Esophagus muscularis mucosa (tissue), 4 donors: ENCODE measurements at places on chromosomes 3 and 15. TPM values are rescaled to one million over a fixed set of nuclear protein-coding genes. Genes with fewer than 3 reads are reported as not detected.

- DNase-seq = no peak
Observed at GRCh38 chr3:74501007-74501406, 113.5 kb downstream of the CNTN3 start.

DNA sequence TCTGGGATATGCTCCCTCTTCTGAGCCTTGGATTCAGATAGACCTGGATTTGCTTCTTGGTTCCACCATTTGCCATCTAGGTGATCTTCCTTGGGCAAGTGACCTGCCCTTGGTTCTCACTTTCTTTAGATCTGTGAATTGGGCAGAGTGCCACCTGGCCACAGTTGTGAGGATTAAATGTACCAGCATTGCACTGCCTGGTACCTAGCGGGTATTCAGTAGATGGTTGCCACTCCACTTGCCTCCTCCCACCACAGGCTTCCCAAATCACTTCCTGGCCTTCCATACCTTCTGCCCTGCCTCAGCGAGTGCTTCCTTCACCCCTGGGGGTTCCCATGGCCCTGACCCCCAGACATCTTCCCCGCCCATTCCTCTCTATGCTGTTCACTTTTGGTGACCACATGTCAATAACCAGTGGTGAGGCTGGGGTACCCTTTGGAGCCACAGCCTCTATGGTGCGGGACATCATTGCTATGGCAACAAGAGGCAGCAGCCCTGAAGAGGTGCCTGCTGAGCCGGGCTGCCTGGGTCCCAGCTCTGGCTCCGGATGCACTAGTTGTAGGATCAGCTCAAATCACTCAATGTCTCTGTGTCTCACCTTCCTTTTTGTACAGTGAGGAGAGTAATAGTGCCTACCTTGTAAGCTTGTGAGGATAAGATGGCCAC is 40.5 kb downstream of the CMTM7 start:
- DNase-seq = peak; percentile 86

DNA sequence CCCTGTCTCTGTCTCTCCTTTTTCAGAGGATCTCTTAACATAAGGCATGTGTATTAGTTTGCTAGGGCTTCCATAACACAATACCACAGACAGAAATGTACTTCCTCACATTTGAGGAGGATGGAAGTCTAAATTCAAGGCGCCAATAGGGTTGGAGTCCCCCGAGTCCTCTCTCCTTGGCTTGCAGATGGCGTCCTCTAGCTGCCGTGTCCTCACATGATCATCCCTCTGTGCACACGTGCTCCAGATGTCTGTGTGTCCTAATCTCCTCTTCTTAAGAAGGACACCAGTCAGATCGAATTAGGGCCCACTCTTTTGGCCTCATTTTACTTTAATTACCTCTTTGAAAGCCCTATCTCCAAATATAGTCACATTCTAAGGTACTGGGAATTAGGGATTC is 23.0 kb upstream of the BFSP2 start:
- no peak for DNase-seq

- DNase-seq = no peak
Observed at GRCh38 chr3:124886168-124887056, 753 bp downstream of the ITGB5 start.

GRCh38 chr15:77440378-77440999 is 19.8 kb downstream of the HMG20A start:
- DNase-seq = no peak

ARPP19 gene
- total RNA-seq = 156 TPM

DNA sequence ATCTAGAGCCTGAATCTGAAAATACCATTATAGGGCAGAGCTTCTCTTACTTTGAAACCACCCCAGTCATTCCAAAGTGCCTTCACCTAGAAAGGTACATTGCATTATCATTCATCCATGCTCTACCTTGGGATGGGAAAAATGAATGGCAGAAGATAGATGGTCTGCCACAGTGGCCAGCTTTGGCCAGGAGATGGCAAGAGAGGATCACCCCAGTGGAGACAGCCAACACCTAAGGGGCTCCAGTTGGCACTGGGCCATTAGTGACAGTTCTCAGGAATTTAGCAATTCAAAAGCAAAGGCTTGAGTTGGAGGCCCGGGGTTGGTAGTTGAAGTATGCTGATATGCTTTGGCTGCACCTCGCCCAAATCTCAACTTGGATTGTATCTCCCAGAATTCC is 253.6 kb upstream of the MRPL3 start:
- no peak for DNase-seq

GPR149 gene
- total RNA-seq = not detected

MAGEL2 gene
- total RNA-seq = 0.26 TPM

CRYGS gene
- total RNA-seq = 2.1 TPM

DNA sequence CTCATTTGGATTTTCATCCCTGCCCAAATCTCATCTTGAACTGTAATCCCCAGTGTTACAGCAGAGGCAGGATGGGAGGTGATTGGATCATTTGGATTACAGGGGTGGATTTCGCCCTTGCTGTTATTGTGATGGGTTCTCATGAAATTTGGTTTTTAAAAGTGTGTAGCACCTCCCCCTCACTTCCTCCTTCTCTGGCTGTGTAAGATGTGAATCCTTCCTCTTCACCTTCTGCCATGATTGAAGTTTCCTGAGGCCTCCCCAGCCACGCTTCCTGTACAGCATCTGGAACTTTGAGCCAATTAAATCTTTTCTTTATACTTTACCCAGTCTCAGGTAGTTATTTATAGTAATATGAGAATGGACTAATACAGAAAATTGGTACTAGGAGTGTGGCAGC is 316.8 kb downstream of the PLCL2 start:
- no peak for DNase-seq

- no peak for DNase-seq
Observed at GRCh38 chr3:179700716-179701115, 47.9 kb downstream of the USP13 start.

LARP6 gene
- total RNA-seq = 36.3 TPM

DNA sequence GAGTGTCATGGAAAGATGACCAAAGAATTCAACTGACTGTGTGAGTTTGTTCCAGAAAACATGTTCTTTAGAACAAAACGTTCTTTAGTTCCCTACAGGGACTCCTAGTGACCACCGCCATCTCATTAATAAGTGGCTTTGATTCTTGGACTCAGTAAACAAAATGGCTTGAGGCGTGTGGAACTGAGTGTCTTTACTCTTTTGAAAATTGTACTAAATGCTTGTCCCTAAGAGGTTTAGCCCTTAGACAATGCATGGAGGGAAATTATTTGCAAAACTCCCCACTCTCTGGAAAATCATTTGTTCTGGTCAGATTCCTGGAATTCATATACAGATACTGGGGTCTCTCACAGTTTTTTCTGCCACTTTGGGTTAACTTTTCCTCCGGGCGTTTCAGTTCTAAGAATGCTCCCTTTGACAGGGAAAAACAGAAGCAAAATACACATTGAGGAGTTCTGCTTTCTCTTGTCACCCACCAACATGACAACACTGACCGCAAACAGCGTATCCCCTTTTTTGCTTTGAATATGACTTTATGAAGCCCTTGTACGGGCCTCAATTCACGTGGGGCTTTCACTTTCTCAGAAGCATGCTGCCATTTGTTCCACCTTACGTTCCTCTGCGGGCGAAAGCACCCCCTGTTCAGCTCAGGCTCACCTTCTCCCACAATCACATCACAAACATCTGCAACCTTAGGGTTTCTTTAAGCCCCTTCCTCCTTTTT is 15.3 kb upstream of the NRROS start:
- no peak for DNase-seq

DNA sequence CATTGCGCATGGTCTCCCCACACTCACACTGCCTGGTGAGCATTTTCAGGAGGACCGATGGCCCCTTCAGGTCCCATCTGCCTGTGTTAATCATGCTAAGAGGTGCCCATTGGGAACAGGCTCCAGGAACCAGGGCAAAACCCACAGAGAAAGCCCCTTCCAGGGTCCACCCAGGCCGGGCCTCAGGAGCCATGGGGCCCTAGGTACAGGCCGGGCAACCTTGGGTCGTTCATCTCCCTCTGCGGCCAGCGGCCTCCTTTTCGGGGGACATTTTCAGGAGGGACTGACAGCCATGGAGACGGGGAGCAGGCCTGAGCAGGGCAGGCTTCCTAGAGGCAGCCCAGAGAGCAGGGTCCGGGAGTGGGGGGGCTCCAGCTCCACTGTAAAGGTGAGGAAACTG is 68.0 kb upstream of the TAMM41 start:
- DNase-seq = no peak

AADACL2 gene
- total RNA-seq = 0.17 TPM

DNA sequence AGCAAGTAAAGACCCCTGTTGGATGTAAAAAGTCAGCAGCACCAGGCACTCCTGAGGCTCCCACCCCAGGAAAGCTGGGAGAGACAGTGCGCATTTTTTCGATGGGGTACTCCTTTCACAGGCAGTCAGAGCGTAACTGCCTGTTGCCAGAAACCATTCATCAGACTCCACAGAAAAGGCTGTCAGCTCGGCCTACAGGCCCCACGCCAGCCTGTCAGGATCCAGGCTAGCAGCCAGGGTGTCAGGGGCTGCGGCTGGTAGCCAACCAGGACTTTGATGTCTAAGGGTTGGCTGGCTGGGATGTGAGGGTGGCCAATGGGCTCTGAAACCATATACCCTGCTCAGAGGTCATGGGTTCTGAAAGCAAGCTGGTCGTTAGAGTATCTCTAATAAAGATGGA is 164.5 kb downstream of the WNT5A start:
- no peak for DNase-seq

GRCh38 chr3:32758375-32758753 is 59.4 kb upstream of the TRIM71 start:
- no peak for DNase-seq

GABRB3 gene
- total RNA-seq = 7.9 TPM

TRPC1 gene
- 21.3 TPM for total RNA-seq

MAN2A2 gene
- 32.8 TPM for total RNA-seq

DNA sequence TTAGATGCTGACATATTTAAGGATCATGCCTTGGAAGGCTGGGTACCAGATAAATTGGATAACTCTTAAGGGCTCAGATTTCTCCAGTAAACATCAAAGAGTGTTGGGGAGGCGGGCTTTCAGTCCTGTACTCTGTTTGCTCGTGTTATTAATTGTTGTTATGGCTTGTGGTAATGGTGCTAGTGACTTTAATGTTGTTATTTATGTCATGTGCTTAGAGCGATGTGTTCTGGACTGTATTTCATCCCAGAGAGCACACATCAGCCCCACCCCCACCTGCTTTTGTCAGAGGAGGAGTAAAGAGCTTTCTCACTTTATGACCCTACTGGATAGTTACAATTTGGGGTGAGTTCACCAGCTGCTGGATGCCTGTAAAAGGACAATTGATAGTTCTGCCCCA is 386.3 kb downstream of the EPHB1 start:
- no peak for DNase-seq

DNA sequence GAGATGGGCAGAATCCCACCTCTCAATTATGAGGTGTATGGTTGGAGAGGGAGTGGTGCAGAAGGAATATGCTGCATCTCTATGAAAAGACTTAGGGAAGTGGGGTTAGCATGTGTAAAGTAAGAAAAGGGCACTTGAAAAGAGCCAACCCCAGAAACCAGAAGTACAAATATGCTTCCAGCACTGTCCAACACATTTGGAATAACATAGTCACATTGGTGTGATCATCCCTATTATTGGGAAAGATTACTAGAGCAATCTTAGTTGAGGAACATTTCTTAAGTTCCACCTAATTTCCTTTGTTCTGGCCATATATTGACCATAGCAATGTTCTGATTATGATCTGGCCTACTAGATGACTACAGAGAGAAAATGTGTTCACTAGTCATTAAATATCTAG is 34.3 kb downstream of the HMG20A start:
- no peak for DNase-seq

DNA sequence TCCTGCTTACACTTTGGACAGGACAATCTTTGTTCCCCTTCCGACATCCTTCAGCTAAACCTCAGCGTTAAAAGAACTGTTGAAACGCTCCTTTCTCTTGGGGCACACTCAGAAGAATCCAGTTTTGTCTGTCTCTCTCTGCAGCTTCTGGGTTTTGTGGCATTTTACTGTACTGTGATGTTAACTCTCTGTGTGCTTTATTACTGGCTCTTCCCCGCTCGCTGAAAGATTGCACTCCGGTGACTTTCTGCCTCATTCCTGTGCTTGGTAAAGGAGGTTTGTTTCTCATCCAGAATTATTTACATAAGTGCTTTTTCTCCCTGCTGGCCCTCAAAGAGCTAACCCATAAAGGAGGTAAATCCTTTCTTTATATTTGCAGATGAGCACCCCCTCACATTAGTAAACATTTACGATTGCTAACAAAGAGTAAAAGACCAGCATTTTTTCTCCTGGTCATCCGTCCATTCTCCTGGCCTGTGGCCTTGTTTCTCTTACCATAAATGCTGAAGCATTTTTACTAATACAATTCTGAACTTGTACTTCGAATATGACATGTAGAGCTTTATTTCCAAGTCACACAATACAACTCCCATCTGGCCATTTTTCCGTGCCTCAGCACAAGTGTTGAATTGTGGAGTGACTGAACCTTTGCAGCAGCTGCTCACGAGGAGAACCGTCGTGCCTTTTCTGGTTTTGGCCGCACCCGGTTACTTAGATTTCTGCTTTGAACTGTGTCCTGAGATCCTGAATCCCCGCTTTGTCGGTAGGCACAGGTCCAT is 69.3 kb upstream of the RPL35A start:
- DNase-seq = no peak

GRCh38 chr3:58299839-58300516 is 6.1 kb upstream of the RPP14 start:
- DNase-seq = no peak

DNA sequence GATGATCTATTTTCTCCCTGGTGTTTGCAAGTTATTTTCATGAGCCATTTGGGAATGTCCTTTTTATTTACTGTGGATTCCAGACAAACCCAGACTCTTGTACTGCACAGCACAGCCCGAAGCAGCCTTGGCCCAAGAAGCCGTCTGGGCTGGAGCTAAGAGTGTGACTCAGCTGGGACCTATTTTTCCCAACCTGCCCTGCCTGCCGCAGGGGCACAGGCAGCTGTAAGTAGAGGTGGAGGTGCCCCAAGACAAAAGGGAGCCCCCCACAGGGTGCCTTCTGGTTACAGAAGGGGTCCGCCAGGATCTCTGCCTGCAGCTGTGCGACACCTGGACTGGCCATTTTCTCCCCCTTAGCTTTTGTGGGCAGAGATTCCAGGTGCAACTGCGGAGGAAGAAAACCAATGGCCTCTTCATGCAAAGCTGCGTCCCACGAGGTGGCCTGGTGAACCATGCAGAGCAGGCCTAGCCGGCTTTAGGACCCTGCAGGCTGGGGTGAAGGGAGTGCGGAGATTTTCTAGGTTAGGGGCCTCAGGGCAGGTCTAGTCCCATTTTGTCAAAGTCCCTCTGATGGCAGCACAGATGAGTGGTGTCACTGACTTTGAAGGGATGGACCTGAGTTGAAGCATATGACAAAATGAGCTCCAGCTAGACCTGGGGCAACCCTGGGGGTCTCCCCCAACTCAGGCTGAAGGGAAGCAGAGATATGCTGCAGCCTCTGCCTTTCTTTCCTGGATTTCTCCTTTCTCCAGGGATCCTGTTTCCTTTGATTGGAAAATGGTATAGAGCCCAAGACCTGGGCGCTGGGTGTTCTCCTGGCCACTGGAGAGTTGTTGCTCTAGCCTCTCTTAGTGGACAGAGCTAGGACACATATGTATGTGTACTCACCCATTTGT is 131.2 kb downstream of the KLF13 start:
- no peak for DNase-seq
